G401 (cell line): ENCODE measurements at places on chromosomes 5 and 9.

DNA sequence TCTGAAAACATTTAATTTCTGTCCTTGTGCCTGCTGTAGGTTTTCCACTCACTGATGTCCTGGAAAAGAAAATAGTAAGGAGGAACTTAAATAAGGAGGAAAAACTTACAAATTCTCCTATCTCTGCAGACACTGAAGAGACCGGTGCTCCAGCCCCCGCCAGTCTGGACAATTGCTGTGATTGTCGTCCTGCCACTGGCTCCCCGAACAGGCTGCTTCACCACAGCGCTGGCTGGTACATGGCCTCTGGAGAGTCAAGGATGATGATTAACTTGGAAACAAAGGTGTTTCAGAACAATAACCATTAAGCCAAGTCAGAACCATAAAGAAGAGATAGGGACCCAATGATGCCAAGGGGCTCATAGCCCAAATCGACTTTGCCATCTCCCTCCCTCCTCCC, 7.3 kb downstream of the PLAC8L1 start:
- DNase-seq: no peak

GRCh38 chr9:33860200-33860871, 43.4 kb downstream of the UBE2R2 start:
- no peak for DNase-seq

- no peak for DNase-seq
Observed at GRCh38 chr9:91835632-91836031, 114.4 kb downstream of the ROR2 start.

DNA sequence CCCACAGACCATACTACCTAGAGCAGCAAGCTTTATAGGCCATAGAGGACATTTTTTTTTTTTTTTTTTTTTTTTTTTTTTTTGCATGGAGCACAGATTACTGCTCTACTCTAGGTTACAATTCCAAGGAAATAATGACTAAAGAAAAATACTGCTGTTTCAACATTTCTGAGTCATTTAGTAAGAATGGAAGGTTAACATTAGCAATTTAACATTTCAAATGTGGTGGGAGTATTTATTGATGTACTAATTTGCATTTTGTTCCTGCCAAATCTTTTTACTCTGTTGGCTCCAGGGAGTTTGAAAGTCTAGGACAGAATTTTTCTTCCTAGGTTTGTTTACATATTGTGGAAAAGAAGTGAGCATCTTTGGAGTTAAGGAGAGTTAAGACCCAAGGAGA, 142.1 kb upstream of the CCDC152 start:
- no peak for DNase-seq

DNA sequence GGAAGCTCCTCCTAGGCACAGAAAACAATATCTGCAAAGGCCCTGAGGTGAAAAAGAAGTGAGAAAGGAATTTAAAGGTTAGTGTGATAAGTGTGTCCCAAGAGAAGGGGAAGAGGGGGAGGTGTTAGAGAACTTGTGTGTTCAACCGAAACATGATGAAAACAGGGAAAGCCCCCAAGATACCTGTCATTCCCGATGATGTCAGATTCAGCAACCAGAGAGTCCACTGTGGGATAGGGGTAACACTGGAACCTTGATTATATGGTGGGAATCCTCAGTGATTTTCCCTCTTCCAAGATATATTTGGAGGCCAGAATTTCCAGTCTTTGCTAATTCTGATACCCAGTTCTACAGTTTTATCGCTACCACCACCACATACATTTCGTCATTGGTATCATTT, 15.5 kb upstream of the BNC2 start:
- no peak for DNase-seq

GRCh38 chr9:36924071-36924470, 110.0 kb downstream of the PAX5 start:
- no peak for DNase-seq

DNA sequence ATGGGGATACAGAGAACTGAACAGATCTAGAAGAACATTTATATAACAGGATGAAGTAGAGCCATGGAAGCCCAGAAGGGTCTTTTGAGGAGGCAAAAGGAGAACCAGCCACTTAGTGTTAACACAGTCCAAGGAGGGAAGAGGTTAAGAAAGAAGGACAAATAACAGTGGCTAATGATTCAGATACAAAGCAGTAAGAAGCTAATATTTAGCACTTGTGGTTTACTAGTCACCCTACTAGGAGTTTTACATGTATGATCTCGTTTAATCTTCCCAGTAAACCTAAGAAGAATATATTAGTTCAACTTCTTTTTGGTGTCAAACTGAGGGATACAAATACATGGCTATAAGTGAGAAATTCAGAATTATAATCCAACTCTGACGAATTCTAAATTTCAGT, 7.7 kb downstream of the FBXO4 start:
- no peak for DNase-seq

GRCh38 chr9:99491408-99492158, 269.5 kb downstream of the SEC61B start:
- DNase-seq: no peak

DNA sequence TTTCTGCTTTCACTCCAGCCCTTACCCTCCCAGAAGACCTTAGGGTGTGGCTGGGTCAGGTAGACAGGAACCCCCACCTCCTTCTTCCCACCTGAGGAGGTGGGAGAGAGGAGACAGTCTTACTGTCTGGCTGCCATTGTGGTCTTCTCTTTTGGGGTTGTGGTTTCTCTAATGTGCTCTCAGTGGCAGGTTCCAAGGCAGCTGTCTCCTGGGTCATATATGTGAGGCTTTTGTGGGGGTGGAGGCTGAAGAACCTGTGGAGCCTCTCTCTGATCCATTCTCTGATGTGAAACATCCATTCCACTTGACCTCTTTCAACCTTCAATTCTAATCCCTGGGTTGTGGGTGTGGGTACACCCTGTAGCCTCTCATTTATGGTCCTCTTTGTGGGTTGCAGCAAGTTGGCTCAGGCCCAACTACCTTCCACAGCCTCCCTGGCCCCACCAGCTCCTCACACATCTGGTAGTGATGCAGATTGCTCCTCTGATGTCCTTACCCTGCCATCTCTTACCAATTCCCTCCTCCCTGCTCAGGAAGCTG, 118.4 kb downstream of the CEP120 start:
- no peak for DNase-seq

- no peak for DNase-seq
Observed at GRCh38 chr5:169263591-169263990, 37.3 kb downstream of the SLIT3 start.

DNA sequence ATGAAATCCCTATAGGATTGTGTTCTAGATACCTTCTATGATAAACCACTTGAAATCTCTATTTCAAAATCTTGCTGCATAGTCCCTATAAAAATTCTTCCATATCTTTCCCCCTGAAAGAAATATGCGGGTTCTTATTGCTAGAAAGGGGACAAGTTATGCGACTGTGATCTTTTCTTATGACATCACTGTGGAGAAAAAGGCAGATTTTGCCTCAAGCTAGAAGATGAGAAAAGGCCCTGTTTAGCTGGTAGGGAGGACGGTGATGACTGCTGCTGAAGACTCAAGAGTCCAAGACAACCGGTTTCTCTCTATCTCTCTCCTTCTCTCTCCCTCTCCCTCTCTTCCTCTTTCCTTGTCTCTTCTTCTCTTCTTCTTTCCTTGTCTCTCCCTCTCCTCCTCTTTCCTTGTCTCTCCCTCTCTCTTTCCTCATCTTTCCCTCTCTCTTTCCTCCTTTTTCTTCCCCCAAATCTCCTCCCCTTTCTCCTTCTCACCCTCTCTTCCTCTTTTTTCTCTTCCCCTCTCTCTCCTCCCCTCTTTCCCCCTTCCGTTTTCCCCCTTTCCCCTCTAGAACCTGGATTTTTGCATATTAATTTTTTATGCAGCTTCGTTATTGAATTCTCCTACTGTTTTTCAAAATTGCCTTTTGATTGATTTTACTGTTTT, 5.3 kb downstream of the OR2S2 start:
- DNase-seq: no peak

- no peak for DNase-seq
Observed at GRCh38 chr5:169838688-169839087, 141.6 kb downstream of the INSYN2B start.

DNA sequence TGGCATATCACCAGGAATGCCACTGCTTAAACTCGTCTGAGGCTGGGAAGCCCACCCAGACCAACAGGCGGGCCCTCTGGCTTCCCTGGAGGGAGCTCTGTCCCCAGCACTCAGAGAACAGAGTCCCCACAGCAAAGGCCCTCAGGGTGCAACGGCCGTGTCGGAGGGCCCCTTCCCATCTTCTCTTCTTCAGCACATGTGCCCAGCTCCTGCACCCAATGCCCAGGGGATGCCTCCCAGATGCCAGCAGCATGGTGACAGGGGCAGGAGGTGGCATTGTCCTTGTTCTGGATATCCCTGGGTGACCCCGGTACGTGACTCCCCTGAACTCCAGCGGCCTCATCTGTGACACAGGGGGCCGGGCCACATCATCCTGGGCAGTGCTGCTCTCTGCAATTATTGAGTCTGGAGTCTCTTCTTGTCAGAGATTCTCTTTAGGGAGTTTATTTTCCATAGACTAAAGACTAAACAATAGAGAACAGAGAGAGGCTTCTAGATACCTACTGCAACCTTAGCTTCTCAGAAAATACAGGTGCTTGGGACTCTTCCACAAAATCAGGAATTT, 13.6 kb upstream of the OLFM1 start:
- DNase-seq: no peak

DNA sequence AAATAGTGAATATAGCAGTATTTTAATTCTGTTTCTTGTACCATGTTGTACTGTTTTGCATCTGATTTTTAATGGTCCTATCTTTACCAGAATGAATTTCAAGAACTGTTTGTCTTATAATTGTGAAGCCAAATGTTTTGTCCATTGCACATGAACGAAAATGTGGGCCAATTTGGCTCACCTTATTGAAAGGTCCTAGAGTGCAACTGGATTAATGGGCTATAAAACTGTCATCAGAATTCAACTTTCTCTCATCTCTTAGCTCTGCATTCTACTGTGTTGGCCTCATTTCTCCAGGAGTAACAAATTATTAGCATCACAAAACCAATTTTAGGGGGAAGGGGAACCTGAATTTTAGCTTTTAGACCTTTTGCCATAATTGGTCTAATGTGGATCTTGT, 179.4 kb upstream of the NUDT12 start:
- DNase-seq: no peak

DNA sequence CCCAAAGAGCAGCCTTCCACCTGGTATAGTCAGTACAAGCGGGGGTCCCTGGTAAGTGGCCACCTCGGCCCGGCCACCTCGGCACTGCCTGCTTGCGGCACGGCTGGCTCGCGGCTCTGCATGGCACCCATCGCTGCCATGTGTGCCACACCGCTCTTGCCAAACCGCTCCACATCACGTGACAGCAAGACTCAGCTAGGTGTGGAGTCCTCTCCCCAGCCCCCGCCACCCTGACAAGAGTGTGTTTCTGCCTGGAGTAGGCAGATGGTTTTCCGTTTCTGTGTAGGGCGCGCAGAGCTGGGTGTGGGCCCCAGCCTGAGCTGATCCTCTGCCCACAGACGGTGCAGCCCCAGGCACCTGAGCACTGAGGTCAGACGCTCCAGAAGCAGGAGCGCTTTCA, 50.5 kb upstream of the FCN2 start:
- DNase-seq: peak; percentile 53

DNA sequence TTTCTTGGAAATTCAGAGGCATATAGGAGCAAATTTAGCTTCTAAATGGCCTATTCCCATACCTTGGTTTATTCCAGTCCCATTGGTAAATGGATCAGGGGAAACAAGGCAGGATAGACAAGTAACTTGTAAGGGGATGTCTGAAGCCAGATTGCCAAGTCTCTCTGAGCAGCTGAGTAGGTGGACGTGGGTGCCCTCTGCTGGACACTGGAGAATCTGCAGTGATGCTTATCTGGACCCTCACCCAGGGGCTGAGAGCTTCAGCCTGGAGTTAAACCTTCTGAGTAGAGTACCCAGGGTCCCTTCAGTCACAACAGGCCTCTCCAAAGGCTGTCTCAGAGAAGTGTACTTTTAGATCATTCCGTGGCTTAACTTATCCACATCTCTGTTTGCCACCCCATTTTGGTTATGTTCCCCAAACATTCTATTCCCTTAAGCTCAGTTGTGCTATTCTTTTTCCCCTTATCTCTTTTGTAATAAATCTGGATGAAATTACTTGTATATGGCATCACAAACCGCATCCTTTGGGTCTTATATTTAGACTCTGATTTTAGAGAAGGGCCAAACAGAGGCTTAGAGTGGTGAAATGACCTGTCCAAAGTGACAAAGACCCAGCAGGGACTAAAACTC, 218.3 kb upstream of the GLRA1 start:
- peak; percentile 67 for DNase-seq

DNA sequence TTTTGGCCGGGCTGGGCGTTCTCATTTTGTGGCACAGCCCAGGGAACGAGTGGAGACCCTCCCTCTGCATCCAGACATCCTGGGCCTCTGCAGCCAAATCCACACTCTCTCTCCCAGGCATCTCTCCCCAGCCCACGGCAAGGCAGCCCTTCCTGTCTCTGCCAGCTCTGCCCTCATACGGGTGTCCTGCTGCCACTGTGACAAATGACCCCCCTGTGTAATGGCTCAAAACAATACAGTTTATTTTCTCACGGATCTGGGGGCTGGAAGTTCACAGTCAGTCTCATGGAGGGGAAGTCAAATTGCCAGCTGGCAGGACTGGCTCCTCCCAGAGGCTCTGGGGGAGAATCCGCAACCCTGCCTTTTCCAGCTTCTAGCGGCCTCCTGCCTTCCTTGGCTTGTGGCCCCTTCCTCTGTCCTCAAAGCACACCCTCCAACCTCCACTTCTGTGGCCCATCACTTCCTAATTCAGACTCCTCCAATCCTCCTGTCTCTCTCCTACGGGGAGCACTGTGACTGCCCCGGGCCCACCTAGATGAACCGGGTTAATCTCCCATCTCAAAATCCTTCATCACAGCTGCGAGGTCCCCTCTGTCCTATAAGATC, 70.2 kb upstream of the COL5A1 start:
- DNase-seq: no peak

- DNase-seq: no peak
Observed at GRCh38 chr9:13479096-13479495, 199.6 kb upstream of the MPDZ start.
